ENCODE measurements at places on chromosomes 5 and 9. TPM values are rescaled to one million over a fixed set of nuclear protein-coding genes. Genes with fewer than 3 reads are reported as not detected.

RNF38 gene
- total RNA-seq = 40.0 TPM

COL23A1 gene
- total RNA-seq = not detected

SARDH gene
- total RNA-seq = 8.2 TPM

PDLIM4 gene
- total RNA-seq = 0.23 TPM

All from activated CD4-positive, alpha-beta T cell treated with anti-CD3 and anti-CD28 coated beads for 36 hours (primary cell).